ENCODE measurements at places on chromosomes 6 and 20.

DNA sequence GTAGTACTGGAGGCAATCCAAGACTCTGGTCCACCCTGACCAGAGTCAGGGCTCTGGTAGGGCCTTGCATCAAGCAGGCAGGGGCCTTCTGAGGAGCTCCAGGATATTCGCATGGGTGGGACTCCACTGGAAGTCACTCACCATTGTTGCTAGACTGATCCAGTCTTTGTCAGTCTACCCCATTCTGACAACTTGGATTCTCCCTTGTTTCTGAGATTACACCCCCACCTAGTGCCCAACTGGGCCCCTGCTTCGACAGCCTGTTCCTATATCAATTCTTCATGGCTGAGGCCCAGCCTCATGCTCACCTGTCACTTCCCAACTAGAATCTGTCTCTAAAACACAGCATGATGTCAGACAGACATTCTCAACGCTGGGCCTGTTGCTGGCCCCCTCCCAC lies 5.2 kb downstream of the SLC35D3 start:
- no peak for DNase-seq

- DNase-seq: peak; percentile 86
Observed at GRCh38 chr6:21438986-21439352, 154.6 kb upstream of the SOX4 start.

GRCh38 chr6:334536-335510 lies 42.5 kb downstream of the DUSP22 start:
- DNase-seq: no peak

DNA sequence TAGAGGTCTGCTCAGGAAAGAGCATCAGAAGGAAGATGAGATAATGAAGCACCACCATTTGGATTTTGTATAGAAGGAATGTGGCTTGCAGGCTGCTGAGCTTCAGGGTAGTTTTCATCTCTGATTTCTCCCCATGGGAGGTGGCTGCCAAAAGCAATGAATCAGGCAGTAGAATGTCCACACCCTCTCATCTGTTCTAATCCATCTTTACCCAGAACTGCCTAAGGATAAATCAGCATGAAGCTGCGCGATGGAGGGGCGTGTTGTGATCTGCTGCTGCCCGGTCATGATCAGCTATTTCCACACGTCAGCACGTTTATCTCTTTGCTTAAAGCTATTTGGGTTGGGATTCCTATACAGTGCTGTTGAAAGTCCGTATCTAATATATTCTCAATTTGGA lies 295.4 kb downstream of the FOXA2 start:
- no peak for DNase-seq

GRCh38 chr6:26241033-26241895 lies 123.7 kb upstream of the BTN3A2 start:
- DNase-seq: peak; percentile 58

DNA sequence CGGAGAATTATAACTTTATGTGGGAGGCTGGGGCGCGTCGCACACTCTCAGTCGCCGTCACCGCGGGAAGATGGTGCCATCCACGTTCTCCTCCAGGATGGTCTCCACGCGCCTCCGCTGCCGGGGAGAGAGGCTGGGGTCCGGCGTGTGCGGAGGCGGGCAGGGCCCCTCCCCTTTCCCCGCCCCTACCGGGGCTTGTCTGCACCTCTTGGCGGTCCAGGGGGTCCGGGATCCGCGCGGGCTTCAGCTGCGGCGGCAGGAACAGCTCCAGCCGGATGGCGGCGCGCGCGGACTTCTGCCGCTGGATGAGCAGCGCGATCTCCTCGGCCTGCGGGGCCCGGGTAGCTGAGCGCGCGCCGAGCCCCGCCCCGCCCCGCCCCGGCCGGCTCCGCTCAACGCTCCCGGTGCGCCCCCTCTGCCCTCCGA lies 807 bp downstream of the LKAAEAR1 start:
- peak; percentile 66 for DNase-seq

DNA sequence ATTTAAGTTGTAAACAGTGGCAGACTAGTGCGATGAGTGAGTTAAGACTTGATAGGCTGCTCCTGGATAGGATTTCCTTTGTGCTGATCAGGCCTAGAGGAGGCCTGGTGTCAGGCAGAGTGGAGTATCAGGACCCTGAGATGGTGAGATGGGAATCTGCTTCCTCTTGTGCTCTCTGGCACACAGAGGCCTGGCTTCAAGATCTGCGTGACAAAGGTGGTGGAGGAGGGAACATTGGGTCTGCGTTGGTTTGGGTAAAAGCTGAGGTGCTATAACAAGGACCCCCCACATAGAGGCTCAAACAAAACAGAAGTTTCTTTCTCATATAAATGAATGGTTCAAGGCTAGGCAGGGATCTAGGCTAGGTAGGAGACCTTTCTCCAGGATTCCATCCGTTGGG lies 20.3 kb downstream of the SCAND1 start:
- DNase-seq: no peak

GRCh38 chr6:8014947-8015346 lies 49.2 kb downstream of the BLOC1S5 start:
- no peak for DNase-seq

DNA sequence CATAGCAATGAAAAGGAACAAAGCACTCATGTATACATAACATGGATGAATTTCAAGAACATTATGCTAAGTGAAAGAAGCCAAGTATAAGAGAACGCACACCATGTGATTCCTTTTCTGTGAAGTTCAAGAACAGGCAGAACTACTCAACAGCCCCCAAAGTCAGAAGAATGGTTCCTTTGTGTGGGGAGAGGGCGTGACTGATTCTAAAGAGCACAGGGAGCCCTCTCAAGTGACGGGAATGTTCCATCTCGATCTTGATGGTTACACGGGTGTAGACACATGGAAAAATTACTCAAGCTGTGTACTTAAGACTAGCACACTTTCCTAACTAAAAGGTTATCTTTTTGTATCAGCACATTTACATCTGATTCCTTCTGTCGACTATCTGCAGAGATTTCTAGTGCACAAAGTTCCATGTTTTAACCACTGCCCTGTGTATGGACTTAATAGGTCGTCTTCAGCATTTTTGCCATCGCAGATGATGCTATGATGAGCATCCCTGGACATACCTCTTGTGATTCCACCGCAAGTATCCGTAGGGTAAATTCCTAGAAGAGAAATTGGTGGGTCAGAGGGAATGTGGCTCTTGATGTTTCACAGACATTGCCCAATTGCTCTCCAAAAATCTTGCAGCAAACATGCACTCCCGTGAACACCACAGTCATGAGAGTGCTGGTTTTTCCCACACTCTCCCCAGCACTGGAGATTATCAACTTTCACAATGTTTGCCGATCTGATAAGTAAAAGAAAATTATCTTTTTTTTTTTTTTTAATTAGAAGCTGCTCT lies 279.3 kb downstream of the BMP7 start:
- no peak for DNase-seq

DNA sequence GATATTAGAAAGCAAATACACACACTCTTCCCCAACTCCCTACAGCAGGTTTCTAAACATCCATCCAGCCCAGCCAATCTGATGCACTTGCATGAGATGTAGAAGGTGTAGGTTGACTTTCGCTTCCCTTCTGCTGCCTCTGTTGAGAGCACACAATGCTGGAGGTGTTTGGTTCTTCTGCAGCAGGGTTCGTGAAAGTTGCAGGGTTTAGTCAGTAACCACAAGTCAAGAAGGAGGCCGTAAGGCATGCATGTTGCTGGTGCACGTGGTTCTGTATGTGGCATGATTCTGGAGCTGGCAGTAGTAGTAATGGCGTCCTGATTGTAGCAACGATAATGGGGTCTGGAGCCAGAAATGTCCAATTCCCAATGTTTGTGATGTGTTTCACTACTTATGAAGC lies 53.0 kb downstream of the DEK start:
- DNase-seq: no peak

DNA sequence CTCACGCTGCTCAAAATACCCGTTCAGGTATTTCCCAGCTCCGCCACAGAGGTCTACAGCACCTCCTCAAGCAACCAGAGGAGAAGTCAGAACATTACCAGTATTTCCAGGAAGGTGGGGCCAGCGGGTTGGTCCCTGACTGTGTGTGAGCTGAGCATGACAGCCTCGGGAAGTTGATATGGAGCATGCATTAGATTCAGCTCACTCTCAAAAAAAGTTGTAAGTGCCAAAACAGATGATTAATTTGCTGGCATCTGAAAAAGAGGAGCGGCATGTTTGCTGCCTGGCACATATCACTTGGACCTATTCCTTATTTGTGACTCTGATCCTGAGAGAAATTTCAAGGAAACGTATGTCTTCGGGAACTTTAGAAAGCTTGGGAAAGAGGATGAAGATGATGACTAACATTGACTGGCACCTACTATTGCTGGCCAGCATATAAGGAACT lies 32.3 kb downstream of the ELOVL2 start:
- DNase-seq: no peak

GRCh38 chr6:106847116-106847515 lies 127.4 kb downstream of the CD24 start:
- peak; percentile 63 for DNase-seq

- peak; percentile 64 for DNase-seq
Observed at GRCh38 chr20:48750941-48751635, 76.7 kb downstream of the PREX1 start.

GRCh38 chr20:22586645-22587310 lies 2.4 kb upstream of the FOXA2 start:
- DNase-seq: no peak

GRCh38 chr20:17594443-17594842 lies 24.6 kb downstream of the DSTN start:
- DNase-seq: no peak

GRCh38 chr6:157193443-157193996 lies 129.8 kb downstream of the TMEM242 start:
- DNase-seq: no peak

- DNase-seq: no peak
Observed at GRCh38 chr6:118889163-118889562, 4.8 kb upstream of the ASF1A start.

DNA sequence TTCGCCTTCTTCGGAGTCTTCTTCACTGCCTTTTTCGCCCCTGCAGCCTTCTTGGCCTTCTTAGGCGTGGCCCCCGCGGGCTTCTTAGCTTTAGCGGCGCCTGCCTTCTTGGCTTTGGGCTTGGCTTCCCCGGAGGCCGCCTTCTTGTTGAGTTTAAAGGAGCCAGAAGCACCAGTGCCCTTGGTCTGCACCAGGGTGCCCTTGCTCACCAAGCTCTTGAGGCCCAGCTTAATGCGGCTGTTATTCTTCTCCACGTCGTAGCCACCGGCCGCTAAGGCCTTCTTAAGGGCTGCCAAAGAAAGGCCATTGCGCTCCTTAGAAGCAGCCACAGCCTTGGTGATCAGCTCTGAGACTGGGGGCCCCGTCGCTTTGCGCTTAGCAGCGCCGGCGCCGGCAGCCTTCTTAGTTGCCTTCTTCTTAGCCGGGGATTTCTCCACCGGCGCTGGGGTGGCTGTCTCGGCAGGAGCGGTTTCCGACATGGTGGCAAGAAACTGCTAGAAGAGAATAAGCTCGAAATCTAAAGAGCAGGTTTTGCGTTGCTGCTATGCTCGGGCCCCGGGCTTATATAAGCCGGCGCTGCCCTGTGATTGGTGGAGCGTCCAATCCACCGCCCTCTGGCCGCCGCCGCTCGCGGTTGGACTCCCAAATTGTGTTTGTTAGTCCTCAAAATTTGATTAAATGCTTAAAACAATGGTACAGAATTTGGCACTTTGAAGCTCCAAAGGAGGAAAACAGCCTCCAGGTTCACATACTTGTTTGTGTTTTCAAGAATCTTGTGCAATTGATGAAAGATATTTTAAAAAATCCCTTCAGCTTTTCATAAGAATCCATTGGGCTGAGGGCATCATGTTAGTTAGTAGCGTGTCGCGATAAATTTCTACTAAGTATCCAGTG lies 44.9 kb downstream of the OR2B2 start:
- peak; percentile 94 for DNase-seq

GRCh38 chr6:50889497-50889896 lies 70.8 kb downstream of the TFAP2B start:
- no peak for DNase-seq

DNA sequence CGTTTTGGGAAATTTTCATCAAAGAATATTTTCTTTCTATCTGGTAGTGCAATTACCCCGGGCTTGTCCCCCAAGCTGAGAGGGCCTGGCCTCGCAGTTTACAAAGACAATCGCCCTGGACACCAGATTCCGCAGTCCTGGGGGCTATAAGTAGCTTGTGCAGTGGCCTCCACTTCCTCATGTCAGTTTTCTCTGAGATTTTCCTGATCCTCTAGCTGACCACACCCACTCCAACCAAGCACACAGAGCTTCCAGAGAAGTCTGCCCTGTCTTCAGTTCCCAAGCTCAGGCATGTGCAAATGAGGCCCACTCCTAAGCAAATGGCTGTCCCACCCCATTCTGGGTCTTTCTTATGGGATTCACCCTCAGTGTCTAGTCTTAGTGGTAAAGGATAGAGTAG lies 245.3 kb downstream of the MAFB start:
- no peak for DNase-seq

- no peak for DNase-seq
Observed at GRCh38 chr6:102686461-102686860, 1293.0 kb downstream of the GRIK2 start.

DNA sequence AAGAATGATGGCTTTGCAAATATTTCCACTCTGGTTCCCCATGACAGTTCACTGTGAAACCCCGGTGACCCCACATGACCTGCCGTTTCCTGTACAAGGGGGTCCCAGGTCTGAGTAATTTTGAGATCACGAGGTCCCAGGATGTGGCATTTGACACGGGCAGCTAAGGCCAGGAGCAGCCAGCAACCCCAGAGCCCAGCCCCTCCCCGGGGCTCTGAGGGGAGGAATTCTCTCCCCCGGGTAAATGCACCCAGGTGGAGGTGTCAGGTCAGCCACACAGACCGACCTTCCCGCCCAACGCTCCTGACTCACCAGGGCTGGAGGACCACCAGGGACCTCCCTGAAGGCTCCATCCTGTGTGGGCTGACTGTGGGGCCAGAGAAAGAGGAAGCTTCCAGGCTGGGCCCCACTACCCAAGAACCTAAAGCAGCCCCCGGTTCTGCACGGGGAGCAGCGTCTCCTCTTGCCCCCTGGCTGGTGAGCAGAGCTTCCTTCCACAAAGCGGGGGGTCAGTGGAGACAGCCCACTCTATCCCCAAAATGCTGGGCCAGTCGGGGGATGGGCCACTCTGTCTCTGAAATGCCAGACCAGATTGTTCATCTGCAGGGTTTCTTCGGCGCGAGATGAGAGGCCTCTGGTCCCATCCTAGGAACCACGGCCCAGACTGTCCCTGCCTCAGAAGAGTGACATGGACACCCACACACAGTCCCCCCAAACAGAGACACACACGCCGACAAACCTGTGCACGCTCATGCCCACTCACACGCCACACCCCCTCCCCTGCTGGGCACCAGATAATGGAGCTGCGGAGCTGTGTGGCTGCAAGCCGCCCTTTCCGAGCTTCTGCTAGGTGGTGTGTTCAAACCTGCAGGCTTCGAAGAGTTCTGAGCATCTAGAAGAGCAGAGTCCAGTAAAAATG lies 23.4 kb upstream of the SLCO4A1 start:
- peak; percentile 34 for DNase-seq

GRCh38 chr6:117463762-117464665 lies 18.5 kb upstream of the DCBLD1 start:
- DNase-seq: peak; percentile 35

GRCh38 chr6:34986845-34987246 lies 97.8 kb downstream of the ANKS1A start:
- DNase-seq: peak; percentile 45

DNA sequence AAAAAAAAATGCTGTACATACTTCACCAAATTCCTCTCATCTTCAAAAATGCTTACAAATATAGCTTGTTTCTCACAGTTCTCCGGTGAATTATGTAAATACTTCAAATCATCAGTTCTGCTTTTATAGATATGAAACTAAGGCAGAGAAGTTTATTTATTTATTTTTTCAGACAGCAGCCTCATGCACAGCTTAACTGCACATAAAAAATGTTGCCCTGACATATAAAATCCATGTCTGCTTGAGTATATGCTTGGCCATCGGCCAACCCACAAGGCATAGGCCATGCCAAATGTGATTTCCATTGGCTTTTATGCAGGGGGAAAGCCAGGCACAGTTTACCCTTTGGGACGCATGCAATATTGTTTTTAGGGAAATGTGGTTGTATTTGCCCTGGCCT lies 57.3 kb upstream of the PHACTR2 start:
- DNase-seq: peak; percentile 45
